ENCODE measurements at places on chromosomes 11 and 22.

DNA sequence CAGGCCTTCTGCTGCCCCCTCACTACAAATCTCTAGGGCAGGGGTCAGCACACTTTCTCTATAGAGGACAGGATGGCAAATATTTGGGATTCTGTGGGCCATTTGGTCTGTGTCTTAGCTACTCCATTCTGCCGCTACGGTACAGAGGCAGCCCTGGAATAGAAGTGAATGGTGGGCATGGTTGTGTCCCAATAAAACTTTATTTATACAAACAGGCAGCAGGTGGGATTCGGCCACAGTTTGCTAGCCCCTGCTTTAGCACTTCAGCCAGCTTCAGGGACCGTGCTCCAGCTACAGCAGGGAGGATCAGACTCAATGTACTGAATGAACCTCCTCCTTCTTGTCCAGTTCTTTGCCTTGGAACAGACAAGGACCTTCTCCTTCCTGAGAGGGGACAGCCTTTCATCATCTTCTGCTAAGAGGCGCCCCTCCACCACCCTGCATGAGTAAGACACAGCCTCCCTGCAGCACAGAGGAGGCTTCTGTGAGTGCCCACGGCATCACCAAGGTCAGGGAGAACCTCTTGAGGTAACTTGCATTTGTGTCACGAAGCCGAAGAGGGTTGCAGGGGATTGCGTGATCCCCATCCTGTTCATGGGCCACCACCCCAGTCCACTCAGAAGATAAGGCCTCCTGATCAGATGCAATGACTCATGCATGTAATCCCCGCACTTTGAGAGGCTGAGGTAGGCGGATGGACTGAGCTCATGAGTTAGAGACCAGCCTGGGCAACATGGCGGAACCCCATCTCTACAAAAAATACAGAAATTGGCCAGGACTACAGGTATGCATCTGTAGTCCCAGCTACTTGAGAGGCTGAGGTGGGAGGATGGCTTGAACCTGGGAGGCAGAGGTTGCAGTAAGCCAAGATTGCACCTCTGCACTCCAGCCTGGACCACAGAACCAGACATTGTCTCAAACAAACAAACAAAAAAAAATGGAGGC is 4.6 kb downstream of the C11orf24 start:
- H3K4me3 ChIP-seq = no peak overlapping the region
- DNase-seq = no peak
- peaks cover 4% of the 10 kb centered on the region for H3K4me1 ChIP-seq
- no peak overlapping the region for H3K27ac ChIP-seq
- no peaks in the 10 kb centered on the region for H3K27me3 ChIP-seq

- H3K36me3 ChIP-seq = no peaks in the 10 kb centered on the region
- no peak overlapping the region for H3K27ac ChIP-seq
- no peak overlapping the region for H3K4me3 ChIP-seq
- H3K4me1 ChIP-seq = no peaks in the 10 kb centered on the region
Measured at GRCh38 chr11:130456286-130456685, 7.8 kb downstream of the ADAMTS15 start.

DNA sequence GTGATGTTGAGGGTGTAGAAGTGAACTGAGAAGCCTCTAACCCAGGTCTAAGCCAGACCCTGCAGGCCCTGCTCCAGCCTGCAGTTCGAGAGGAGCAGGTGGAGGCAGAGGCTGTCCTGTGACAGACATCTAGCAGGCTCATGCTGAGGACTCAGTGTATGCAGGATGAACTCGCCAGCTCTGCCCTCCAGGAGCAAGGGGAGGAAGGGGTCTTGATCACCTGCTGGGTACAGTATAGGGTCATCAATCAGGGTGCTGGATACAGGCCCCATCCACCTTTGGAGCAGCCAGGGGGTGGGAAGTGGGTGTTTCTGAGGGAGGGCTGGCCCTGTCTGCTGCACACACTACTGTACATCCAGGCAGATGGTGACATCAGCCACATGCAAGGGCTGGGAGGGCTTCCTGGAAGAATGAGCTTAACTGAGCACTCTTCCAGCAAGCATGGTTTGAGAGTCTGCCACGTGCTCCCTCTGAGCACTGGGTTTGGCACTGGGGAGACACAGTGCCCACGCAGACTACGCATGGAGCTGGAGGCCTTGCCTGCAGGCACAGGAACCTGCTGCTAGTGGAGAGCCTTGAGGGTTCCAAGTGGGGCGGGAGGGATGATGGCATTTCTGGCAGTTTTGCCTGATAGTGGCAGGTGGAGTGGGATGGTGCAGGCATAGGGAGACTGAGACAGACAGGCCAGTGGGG is 9.2 kb downstream of the MAPK8IP1 start:
- peaks cover 17% of the 10 kb centered on the region for H3K27me3 ChIP-seq
- H3K4me1 ChIP-seq = peaks cover 11% of the 10 kb centered on the region
- H3K4me3 ChIP-seq = no peak overlapping the region
- no peaks in the 10 kb centered on the region for H3K36me3 ChIP-seq
- H3K27ac ChIP-seq = no peak overlapping the region
- no peak for DNase-seq

DNA sequence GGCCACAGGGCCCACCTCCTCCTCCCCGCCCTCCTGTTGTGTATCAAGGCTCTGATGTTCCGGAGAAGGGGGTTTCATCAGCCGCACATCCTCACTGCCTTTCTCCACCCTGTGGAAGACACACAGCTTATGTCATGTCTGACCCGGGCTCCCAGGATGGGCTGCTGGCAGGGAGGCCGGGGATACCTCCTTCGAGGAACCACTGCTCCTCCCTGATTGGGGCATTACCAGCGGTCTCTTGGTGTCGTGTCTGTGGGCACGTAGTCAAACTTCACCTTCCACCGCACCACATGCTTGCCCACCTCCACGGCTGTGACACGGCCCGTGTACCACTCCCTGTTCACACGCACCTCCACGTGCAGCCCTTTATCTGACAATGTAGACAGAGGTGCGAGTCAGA is 35.9 kb downstream of the MORC2 start:
- no peak overlapping the region for H3K4me3 ChIP-seq
- H3K4me1 ChIP-seq = peaks cover 5% of the 10 kb centered on the region
- H3K27ac ChIP-seq = peak overlapping the region; percentile 43

DNA sequence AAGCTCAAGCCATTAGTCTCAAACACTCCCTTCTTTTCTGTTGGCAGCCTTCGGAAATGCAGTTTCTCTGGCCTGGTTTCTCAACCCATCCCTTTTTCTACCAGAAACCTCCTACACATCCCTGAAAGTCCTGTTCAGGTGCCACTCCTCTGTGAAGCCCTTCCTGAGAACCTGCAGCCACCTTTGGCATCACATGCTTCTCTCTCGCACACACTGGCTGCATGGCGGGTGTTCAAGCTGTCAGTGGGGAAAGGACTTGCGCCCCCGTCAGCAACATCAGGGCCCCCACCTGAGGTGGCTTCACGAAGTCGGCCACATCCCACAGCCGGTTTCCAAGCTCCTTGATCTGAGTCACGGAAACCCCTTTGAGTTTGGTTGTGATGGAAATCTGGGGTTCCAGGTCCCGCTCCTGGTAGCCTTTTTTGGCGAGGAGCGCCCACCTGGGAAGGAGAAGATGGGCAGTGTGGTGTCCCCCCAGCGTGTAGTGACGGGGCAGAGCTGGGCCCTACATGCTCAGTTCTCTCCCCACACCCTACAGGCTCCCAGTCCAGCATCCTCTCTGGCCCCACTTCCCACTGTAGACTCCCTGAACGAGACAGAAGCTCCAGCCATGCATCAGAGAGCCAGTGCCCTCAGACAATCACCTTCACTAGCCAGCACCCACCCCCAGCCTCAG is 1.7 kb upstream of the LRRC74B start:
- DNase-seq = no peak
- no peak overlapping the region for H3K27ac ChIP-seq
- no peaks in the 10 kb centered on the region for H3K27me3 ChIP-seq
- no peak overlapping the region for H3K4me3 ChIP-seq
- H3K36me3 ChIP-seq = no peaks in the 10 kb centered on the region

DNA sequence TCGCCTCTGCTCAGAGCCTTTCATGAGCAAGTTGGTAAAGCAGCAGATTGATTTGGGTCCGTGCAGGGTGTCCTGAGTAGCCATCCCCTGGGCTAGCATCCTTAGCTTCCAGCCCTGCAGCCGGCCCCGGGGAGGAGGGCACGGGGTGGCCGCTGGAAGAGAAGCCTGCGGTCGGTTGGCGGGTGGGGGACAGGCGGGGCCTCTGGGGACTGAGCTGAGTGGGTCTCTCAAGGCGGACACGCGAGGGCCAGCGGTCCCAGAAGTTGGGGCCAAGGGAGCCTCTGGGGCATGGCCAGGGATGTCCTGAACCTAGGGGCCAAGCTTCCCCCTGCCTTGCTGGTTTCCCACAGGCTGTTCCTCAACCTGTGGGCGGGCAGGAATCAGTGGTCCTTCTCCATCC is 143.0 kb downstream of the TBC1D22A start:
- H3K36me3 ChIP-seq = peaks cover 19% of the 10 kb centered on the region
- no peaks in the 10 kb centered on the region for H3K4me1 ChIP-seq
- no peak overlapping the region for H3K4me3 ChIP-seq
- no peaks in the 10 kb centered on the region for H3K27me3 ChIP-seq
- H3K27ac ChIP-seq = no peak overlapping the region

- H3K4me1 ChIP-seq = no peaks in the 10 kb centered on the region
- no peak for DNase-seq
- no peak overlapping the region for H3K4me3 ChIP-seq
- no peaks in the 10 kb centered on the region for H3K27me3 ChIP-seq
- H3K27ac ChIP-seq = no peak overlapping the region
- H3K36me3 ChIP-seq = no peaks in the 10 kb centered on the region
Measured at GRCh38 chr11:22331771-22332170, 6.4 kb upstream of the SLC17A6 start.

DNA sequence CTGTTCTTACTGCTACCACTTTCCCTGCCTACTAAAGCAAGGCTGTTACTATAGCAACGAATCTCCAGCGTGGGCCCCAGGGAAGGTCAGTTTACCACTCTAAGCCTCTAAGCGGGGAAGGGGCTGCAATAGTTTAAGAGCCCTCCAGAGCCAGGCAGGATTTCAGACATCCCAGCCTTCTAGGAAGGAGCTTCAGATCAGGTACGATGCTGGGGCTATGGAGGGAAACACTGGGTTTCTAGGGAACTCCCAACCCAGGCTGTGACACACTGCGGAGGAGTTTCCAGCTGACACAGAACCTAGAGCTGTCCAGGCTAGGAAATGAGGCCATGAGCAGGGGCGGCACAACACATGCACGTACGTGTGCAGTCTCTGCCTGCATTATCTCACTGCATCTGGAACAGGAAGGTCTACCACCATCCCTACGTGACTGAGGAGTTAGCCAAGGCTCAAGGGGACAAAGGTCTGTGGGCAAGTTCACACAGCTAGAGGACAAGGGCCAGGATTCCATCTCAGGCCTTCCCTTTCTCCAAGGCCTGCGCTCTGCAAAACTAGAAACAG is 20.4 kb downstream of the HPS4 start:
- H3K4me1 ChIP-seq = no peaks in the 10 kb centered on the region
- no peak overlapping the region for H3K27ac ChIP-seq
- DNase-seq = no peak
- peaks cover 51% of the 10 kb centered on the region for H3K36me3 ChIP-seq
- H3K4me3 ChIP-seq = no peak overlapping the region

DNA sequence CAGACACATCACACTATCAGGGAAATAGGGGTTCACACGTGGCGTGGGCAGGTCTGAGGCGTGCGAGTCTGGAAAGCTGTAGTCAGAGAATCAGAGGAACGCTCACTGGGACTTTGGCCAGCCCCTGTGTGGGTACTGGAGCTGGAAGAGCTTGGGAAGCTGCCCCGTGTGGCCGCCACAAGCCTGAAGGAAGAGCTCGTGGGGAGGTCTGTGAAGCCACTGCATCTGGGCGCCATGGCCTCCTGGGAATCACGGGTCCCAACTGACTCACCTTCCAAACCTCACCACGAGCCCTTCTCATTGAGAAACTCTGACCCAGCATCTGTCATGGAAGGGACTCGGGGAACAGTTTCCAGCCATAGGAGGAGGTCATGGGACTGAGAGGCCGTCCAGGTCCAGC is 5.9 kb upstream of the MRGPRF start:
- H3K27ac ChIP-seq = no peak overlapping the region
- no peak overlapping the region for H3K4me3 ChIP-seq
- DNase-seq = no peak
- H3K27me3 ChIP-seq = no peaks in the 10 kb centered on the region

- H3K4me3 ChIP-seq = no peak overlapping the region
- no peaks in the 10 kb centered on the region for H3K36me3 ChIP-seq
- H3K27ac ChIP-seq = no peak overlapping the region
- H3K4me1 ChIP-seq = no peaks in the 10 kb centered on the region
Measured at GRCh38 chr11:36010010-36010740, 66.3 kb downstream of the LDLRAD3 start.

DNA sequence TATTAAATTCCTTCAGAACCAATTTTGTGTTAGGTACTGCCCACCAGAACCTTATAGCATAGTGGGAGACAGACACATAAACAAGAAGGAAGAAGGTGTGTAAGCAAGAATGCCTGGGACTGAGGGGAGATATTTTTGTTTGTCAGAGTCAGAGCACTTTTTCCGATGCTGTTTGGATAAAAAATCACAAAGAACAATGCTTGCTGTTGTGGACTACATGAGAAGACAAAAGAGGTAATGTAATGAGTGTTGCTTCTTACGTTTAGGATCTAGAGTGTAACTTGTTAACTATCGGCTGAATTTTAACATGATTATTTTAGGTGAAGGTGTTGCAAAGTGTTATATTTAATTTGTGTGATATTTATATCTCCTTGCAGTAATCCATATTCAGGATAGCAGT is 84.9 kb downstream of the ATM start:
- H3K27ac ChIP-seq = no peak overlapping the region
- no peak for DNase-seq
- H3K27me3 ChIP-seq = no peaks in the 10 kb centered on the region
- H3K4me3 ChIP-seq = no peak overlapping the region

GRCh38 chr11:117866526-117866925 is 9.9 kb downstream of the FXYD6 start:
- no peak overlapping the region for H3K27ac ChIP-seq
- no peaks in the 10 kb centered on the region for H3K36me3 ChIP-seq
- no peaks in the 10 kb centered on the region for H3K27me3 ChIP-seq
- no peak for DNase-seq
- H3K4me3 ChIP-seq = no peak overlapping the region

DNA sequence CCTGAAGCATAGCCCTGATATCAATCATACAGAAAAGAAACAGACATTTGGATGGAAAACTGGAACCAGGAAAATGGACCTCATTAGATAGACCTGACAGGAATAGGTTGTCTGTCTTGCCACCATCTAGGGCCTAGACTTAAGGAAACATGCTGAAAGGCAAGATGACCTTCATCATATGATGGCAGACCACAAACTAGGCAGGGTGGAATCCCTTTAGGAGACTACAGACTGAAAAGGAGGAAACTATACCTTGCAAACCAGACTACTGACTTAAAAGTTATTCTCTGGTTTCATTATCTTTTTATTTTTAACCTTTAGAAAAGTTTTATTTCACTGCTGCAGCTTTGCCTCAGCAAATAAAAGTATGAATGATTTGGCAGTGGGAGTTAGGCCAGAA is 20.3 kb downstream of the SBF2 start:
- no peaks in the 10 kb centered on the region for H3K27me3 ChIP-seq
- no peak overlapping the region for H3K4me3 ChIP-seq
- DNase-seq = no peak
- H3K4me1 ChIP-seq = no peaks in the 10 kb centered on the region
